Activated gamma-delta T cell (primary cell): ENCODE measurements at places on chromosomes 11 and 22.

- DNase-seq = no peak
These were observed 3.6 kb downstream of the OTOG start for GRCh38 chr11:17550450-17551346.

- no peak for DNase-seq
These were observed 168.7 kb downstream of the EFCAB6 start for GRCh38 chr22:43643387-43643786.

DNA sequence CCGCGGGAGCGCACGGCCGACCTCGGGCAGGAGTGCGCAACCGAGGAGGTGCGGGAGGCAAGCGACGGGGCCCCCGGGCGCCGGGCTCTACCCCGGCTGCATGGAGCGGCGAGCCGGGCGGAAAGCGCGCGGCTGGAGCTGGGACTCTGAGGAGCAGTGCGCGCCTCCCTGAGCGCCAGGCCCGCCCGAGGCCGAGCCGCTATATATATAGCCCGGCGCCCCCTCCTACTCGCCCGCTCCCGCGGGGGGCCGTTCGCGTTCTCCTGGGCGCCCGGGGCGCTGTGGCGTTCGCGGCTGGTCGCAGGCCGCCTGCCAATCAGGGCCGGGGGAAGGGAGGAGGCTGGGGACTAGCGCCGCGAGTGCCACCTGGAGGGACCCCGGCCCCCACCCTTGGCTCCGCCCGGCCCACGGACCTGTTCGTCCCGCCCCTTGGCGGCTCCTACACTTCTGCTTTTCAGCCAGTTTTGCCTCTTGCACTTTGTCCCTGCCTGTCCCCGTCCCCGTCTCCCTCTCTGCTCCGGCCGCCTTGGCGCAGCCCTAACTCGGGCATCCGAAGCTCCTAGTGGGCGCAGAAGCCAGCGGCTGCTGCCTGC lies at the start of gene FGF4:
TSS of gene FGF4 (minus strand) at position 179 of the 593 bp plus-strand sequence. CDS start 257 bp downstream, outside the sequence.
- DNase-seq = no peak

GRCh38 chr11:13486926-13487660 lies 8.7 kb downstream of the PTH start:
- DNase-seq = peak; percentile 42

DNA sequence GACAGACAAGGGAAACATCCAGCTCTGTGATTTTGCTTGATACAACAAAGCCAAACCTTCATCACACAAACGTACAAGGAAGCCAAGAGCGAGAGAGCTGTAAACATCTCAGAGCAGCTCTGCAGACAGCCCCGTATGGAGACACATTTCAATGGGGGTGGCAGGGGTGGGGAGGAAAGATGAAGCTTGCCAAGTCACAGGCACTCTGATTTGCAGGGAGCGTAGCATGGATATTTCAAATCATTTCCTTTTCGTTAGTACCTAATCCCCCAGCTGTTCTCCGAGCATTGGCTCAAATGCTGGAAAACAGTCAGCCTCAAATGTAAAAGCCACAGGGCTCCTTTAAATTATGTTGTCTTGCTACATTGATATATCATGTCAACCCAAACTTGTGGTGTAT lies 458.9 kb upstream of the CADM1 start:
- DNase-seq = no peak
